Fibroblast of skin of abdomen (primary cell): ENCODE measurements at places on chromosomes 3 and 15.

GRCh38 chr15:98596885-98597392 lies 51.4 kb upstream of the IGF1R start:
- DNase-seq = no peak

DNA sequence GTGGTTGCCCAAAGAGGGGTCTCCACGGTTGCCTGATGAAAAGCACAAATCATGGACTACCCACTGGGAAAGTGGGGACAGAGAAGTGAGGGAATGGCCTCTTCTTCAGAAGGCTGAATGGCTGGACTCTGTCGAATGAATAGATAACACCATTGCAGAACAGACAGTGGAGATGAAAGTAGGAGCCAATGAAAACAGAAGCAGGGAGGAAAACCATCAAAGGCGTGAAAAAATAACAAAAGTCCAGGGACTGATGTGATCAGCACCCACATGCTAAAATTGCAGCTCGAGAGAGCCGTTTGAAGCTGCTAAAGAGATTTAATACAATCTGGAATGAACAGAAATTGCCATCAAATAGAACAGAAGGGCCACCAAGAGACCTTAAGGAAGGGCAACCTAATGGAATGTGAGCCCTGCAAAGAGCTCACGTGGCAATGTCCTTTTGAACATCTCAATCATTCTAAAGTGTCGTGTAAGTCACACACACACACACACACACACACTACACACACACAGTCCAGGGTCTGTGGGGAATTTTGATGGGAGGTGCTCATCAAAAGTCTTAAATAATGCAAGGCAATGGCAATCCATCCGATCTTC lies 130.9 kb upstream of the ICE2 start:
- DNase-seq = no peak

DNA sequence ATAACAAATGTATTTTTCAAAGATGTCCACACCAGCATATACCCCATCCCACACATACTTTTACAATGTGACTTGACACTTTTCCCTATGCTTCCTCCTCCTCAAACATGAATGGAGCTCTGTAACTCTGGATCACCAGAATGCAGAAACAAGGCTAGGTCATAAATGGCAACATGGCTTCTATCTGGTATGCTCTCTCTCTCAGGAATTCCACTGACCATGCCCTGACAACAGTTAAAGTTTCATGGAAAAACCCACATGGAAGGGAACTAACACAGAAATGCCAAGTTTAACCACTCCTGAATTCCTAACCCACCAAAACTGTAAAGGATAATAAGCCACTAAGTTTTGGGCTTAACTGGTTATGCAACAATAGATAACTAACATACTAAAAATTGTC lies 19.9 kb downstream of the MYO9A start:
- peak; percentile 25 for DNase-seq

GRCh38 chr3:73500321-73500720 lies 124.4 kb downstream of the PDZRN3 start:
- DNase-seq = peak; percentile 59

DNA sequence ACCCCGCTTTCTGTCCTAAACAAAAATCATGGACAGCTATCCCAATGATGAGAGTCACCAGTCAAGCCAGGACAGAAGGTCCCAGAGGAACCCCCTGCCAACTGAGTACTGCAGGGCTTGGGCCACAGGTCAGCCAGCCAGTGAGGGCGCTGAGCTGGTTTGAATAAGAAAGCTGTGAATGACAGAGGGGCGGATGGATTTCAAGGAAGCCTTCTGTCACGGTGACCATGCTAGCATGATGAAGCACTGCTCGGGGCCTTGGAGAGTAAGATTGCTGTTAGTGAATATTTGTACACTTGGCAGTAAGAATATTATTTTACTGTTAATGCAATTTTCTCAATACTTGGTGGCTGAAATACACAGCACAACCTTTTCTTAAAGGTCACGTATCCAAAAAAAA lies 734.0 kb upstream of the NR2F2 start:
- no peak for DNase-seq

GRCh38 chr3:197545101-197545500 lies 10.7 kb downstream of the BDH1 start:
- DNase-seq = no peak

DNA sequence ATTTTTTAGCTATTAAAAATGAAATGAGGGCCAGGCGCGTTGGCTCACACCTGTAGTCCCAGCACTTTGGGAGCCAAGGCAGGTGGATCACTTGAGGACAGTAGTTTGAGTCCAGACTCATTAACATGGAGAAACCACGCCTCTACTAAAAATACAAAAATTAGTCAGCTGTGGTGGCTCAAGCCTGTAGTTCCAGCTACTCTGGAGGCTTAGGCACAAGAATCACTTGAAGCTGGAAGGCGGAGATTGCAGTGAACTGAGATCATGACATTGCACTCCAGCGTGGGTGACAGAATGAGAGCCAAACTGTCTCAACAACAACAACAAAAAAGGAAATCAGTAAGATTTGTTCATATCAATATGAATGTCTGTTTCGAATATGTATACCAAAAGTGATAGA lies 517.1 kb downstream of the ROBO1 start:
- no peak for DNase-seq

DNA sequence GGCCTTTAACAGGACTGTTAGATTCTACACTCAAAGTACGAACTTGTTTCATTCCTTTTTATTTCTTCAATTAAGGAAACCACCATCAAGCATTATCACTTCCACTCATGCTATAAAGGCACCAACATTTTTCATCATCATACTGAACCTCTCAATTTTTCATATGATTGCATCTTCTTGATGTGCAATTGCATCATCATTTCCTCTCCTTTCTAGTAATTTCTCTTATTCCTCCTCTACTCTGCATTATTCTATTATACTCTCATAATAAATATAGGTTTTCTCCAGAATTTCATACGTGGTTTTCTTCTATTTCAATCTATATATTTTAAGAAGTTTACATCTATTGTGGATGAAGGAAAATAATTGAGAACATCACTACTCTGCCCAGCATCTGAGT lies 506.2 kb upstream of the ZNF385D start:
- no peak for DNase-seq
